ENCODE measurements at places on chromosomes 5 and 9. TPM values are rescaled to one million over a fixed set of nuclear protein-coding genes. Genes with fewer than 3 reads are reported as not detected.

Gene TLX3
- total RNA-seq: not detected

Gene DDX41
- total RNA-seq: 74.3 TPM

Gene CA9
- total RNA-seq: 0.89 TPM

- no peak for DNase-seq
Observed at GRCh38 chr9:74644023-74644422, 146.9 kb downstream of the RORB start.

GRCh38 chr5:87243161-87243844 is 24.4 kb upstream of the RASA1 start:
- no peak for DNase-seq

DNA sequence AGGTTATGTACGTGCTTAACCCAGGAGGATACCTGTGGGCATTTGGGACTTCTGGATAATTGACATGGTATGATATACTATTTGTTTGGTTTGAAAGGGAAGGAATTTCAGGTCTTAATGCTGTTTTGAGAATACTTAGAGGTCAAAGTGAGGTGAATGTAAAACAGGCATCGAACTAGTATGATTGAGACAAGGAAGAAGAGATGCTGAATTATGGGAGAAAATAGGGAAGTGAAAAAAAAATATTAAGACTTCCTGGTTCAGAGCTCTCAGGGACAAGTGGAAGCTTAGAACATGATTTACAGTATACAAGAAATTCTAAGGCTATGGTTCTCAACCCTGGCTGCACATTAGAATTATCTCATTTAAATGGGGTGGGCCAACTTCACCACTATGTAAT is 115.3 kb downstream of the CD180 start:
- DNase-seq: no peak

DNA sequence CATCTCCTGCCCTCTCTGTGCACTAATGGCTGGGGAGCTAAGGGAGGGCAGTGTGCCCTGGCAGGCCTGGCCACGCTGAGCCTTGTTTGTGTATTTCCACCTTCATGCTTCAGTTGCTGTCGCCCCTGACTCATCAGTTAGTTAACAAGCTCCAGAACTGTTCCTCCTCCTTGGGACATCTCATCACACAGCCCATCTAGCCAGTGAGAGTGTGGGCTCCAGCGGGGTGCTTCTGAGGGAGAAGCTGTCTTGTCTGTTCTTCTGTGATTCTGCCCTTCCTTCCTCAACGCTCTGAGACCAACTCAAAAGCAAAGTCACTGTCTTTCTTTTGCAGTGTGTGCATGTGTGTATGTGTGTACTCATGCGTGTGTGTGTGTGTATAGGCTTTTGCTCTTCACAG is 58.3 kb upstream of the CPEB4 start:
- DNase-seq: no peak

DNA sequence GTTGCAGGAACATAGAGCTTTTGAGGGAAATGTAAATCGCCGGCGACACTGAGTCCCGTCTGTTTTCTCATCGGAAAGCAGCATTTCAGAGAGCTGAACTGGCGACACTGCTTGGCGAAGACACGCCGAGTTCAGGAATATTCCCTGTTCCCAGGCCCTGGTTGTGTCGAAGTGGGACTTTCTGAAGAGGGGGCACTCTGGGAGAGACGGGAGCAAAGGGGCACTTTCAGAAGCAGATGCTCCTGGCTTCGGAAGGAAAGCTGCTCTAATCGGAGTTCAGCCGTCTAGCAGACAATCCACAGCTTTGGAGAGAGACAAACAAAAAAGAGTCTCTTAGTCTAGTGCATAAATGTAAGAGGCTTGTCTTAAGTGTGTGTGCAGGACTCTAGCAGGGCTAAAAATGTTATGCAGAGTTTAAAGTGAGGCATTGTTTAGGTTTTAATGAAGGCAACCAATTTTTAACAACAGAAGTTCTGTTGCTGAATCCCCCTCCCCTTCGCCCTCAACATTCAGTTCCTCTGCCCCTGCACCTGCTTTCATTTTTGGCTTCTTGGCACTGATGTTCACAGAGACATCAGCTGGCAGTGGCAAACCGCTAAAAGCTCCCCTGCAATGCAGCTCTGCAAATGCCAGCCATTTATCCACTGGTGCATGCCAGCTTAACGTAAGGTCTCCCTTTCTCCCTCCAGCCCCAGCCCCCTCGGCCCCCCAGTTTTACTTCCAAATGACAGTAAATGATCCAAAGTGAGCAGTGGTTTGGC is 289.5 kb upstream of the MPDZ start:
- DNase-seq: no peak

GRCh38 chr9:34558919-34559623 is 30.5 kb downstream of the CNTFR start:
- DNase-seq: no peak

All from left colon (tissue), 2 donors.